ENCODE measurements at places on chromosomes 7 and 10. TPM values are rescaled to one million over a fixed set of nuclear protein-coding genes. Genes with fewer than 3 reads are reported as not detected.
A peak's percentile ranks its signal among the peaks of the same experiment; 100 is the strongest.

GRCh38 chr10:70595566-70596016 lies 7.0 kb downstream of the PRF1 start:
- no peaks in the 10 kb centered on the region for H3K36me3 ChIP-seq
- H3K4me3 ChIP-seq, result no peak overlapping the region
- no peaks in the 10 kb centered on the region for H3K4me1 ChIP-seq
- H3K27me3 ChIP-seq, result peaks cover 7% of the 10 kb centered on the region

GRCh38 chr10:114507449-114507848 lies 103.1 kb upstream of the AFAP1L2 start:
- peak; percentile 53 for DNase-seq
- H3K27ac ChIP-seq, result no peak overlapping the region
- no peaks in the 10 kb centered on the region for H3K36me3 ChIP-seq
- H3K4me3 ChIP-seq, result no peak overlapping the region
- H3K27me3 ChIP-seq, result peaks cover 2% of the 10 kb centered on the region
- no peaks in the 10 kb centered on the region for H3K4me1 ChIP-seq

GRCh38 chr7:150978126-150978789 lies at the start of gene KCNH2:
KCNH2 (minus strand) TSS chr7:150978321; CDS start chr7:150977913, 408 bp downstream.
- H3K27me3 ChIP-seq, result peaks cover 54% of the 10 kb centered on the region
- no peak for DNase-seq
- H3K36me3 ChIP-seq, result no peaks in the 10 kb centered on the region
- no peak within 1 kb of the TSS for H3K4me3 ChIP-seq

DNA sequence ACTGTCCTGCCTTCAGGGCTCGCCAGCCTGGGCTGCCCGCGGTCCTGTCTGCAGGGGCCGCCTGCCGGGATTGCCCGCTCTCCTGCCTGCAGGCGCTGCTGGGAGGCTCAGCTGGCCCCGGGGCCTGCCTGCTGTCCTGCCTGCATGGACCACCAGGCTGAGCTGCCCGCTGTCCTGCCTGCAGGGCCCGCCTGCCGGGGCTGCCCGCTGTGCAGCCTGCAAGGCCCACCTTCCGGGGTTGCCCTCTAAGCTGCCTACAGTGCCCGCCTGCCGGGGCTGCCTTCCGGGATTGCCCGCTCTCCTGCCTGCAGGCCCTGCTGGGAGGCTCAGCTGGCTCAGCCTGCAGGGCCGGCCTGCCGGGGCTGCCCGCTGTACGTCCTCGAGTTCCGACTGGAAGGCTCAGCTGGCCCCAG lies 164.4 kb downstream of the GLRX3 start:
- H3K27ac ChIP-seq, result no peak overlapping the region
- no peaks in the 10 kb centered on the region for H3K36me3 ChIP-seq
- H3K27me3 ChIP-seq, result no peaks in the 10 kb centered on the region
- no peak overlapping the region for H3K4me3 ChIP-seq
- no peaks in the 10 kb centered on the region for H3K4me1 ChIP-seq
- peak; percentile 61 for DNase-seq

DNA sequence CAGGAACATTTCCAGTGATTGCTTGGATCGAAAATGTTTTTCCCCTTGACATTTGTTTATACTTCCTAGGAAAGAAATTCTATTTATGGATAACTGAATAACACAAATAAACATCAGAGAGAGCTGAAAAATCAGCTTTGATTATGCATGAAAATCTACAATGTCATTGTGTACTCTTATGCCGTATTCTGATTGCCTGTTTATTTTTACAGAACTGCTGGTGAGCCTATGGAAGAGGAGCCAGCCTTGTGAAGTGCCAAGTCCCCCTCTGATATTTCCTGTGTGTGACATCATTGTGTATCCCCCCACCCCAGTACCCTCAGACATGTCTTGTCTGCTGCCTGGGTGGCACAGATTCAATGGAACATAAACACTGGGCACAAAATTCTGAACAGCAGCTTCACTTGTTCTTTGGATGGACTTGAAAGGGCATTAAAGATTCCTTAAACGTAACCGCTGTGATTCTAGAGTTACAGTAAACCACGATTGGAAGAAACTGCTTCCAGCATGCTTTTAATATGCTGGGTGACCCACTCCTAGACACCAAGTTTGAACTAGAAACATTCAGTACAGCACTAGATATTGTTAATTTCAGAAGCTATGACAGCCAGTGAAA lies 121.5 kb downstream of the TWIST1 start:
- DNase-seq, result no peak
- no peaks in the 10 kb centered on the region for H3K27me3 ChIP-seq
- no peaks in the 10 kb centered on the region for H3K36me3 ChIP-seq
- no peak overlapping the region for H3K27ac ChIP-seq
- no peak overlapping the region for H3K4me3 ChIP-seq

- H3K4me3 ChIP-seq, result no peak overlapping the region
- H3K27me3 ChIP-seq, result no peaks in the 10 kb centered on the region
These were observed 471.4 kb downstream of the ADRA2A start for GRCh38 chr10:111548084-111548726.

- H3K27me3 ChIP-seq, result no peaks in the 10 kb centered on the region
- no peak overlapping the region for H3K4me3 ChIP-seq
- DNase-seq, result no peak
- no peak overlapping the region for H3K27ac ChIP-seq
These were observed 11.2 kb downstream of the WDR86 start for GRCh38 chr7:151398446-151399304.

DNA sequence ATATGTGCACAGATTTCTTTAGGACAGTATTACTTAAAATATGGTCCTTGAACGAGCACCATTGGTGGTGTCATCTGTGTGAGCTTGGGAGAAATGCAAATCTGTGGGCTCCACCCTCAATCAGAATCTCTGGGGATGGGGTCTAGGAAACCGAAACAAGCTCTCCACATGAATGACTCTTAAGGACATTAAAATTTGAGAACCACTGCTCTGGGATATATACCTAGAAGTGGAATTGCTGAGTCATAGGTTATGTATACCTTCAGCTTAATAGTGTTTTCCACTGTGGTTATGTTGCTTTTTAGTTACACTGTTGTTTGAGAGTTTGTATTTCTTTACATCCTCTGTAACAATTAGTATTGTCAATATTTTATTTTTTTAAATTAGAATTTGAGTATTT lies 24.0 kb downstream of the ZNRF2 start:
- H3K4me1 ChIP-seq, result no peaks in the 10 kb centered on the region
- DNase-seq, result no peak
- H3K27me3 ChIP-seq, result no peaks in the 10 kb centered on the region
- H3K4me3 ChIP-seq, result no peak overlapping the region
- no peaks in the 10 kb centered on the region for H3K36me3 ChIP-seq
- no peak overlapping the region for H3K27ac ChIP-seq

DNA sequence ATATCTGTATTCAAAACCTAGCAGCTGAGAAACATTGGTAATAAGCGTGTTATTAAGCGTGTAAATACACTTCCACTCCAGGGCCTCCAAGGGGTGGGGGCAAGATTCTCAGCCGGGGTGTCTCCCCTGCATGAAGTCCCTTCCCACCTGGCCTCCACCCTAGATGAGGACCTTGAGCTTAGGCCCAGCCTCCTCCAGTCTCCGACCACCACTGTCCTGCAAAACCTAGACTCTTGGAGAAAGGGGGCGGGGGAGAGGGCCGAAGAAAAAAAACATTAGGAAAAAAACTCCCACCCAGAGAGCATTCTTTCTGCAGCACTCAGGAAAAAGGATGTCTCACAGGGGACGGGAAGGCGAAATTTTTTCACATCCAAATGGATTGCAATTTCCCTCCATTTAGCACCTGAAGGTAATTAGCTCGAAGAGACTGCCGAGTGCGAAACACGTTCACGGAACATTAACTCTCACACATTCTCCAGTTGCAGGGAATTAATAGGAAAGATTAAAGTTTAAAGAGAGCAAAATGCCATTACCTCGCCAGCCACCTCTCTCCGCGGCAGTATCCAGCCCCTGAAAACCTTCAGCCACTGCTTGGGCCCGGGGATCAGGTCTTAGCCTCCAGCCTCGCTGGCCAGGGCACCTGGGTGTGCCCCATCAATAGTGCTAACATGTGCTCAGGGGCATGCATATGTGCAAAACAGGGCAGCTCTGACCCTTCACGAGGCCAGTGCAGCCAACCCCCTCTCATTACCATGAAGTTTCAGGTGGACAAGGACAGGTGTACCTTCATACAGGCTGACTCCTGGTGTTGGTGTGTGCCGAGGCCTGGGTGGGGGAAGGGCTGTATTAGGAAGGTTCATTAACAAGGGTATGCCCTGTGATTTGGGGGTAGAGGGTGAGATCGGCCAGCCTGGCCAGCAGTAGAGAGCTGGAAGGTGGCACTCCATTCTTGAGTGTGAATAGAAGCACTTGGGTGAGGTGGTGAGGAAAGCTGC lies 77.2 kb downstream of the HIF1AN start:
- DNase-seq, result no peak
- no peak overlapping the region for H3K4me3 ChIP-seq
- peaks cover 3% of the 10 kb centered on the region for H3K27me3 ChIP-seq
- no peaks in the 10 kb centered on the region for H3K36me3 ChIP-seq
- no peaks in the 10 kb centered on the region for H3K4me1 ChIP-seq

DNA sequence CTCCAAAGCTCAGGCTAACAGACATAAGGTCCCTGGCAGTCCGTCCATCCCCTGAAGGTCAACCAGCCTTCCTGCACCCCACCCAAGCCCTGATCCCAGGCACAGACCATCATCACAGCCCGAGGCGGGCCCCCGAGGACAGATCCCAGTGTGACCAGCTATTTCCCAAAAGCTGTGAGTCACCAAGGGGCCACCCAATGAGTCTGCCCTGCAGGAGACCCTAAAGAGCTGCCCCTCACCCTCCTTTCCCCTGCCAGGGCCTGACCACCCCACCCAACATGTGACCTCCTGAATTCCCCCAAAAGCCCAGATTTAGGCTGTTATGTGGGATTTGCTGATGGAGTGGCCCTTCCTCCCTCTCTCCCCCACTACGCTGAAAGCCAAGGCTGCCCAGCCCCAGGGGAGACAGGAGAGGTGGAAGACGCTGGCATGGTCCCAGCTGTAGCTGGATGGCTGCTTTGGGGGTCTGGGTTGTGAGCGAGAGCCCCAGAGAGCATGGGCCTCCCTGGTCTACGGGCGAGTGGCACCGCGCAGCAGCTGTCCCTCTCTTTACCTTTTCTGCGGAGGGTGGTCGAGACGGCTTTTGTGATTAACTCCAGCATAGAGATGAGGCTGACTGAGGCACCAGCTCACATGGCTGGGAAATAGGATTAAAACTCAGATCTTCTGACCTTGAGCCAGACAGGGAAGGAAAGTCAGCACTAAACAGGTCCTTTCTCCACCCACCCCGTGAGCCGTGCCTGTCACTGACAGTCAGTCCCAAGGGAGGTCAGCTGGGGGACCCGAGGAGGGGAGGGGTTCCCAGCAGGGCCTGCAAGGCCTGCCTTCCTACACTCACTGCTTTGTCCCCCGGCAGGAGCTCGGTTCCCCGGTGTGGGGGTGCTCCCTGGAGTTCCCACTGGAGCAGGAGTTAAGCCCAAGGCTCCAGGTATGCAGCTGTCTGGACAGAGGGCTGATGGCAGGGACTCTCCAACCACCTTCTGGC lies 16.7 kb downstream of the ELN start:
- H3K27me3 ChIP-seq, result no peaks in the 10 kb centered on the region
- H3K4me1 ChIP-seq, result no peaks in the 10 kb centered on the region
- DNase-seq, result no peak
- no peaks in the 10 kb centered on the region for H3K36me3 ChIP-seq

GRCh38 chr7:67550801-67551436 lies 554.3 kb downstream of the TYW1 start:
- H3K4me3 ChIP-seq, result no peak overlapping the region
- H3K36me3 ChIP-seq, result no peaks in the 10 kb centered on the region
- H3K4me1 ChIP-seq, result no peaks in the 10 kb centered on the region
- H3K27me3 ChIP-seq, result no peaks in the 10 kb centered on the region

The ZNF365 gene
- 5.8 TPM for total RNA-seq

The DENND2A gene
- total RNA-seq, result 39.0 TPM

The GRID2IP gene
- not detected for total RNA-seq

The ZNF467 gene
- total RNA-seq, result 1.0 TPM

Measured in fibroblast of lung (primary cell).